Placental pericyte (primary cell): ENCODE measurements at places on chromosomes 16 and 17. TPM values are rescaled to one million over a fixed set of nuclear protein-coding genes. Genes with fewer than 3 reads are reported as not detected.

The NOB1 gene
- 23.2 and 48.6 TPM in 2 replicates for total RNA-seq

The AGRP gene
- not detected in 2 replicates for total RNA-seq

The SLC16A11 gene
- 1.1 TPM in 1 of 2 replicates, not detected in the other for total RNA-seq

The MRC2 gene
- total RNA-seq: 226 and 308 TPM in 2 replicates

The SMTNL2 gene
- not detected in 2 replicates for total RNA-seq

The GID4 gene
- total RNA-seq: 6.3 and 11.4 TPM in 2 replicates

The GAS7 gene
- 6.7 and 21.7 TPM in 2 replicates for total RNA-seq

The TPSD1 gene
- not detected in 2 replicates for total RNA-seq

The KAT8 gene
- 35.0 and 35.4 TPM in 2 replicates for total RNA-seq

The PDE6G gene
- not detected in 2 replicates for total RNA-seq

The RAMP2 gene
- total RNA-seq: 0.29 TPM in 1 of 2 replicates, not detected in the other

The GPRC5B gene
- total RNA-seq: 11.2 and 65.9 TPM in 2 replicates

The KRT34 gene
- total RNA-seq: 2.2 and 4.7 TPM in 2 replicates

The KCNH4 gene
- not detected in 2 replicates for total RNA-seq

The CACNG3 gene
- total RNA-seq: not detected in 2 replicates

The AOC3 gene
- total RNA-seq: under 0.01 and 0.22 TPM in 2 replicates

The GRAP gene
- total RNA-seq: under 0.01 TPM in 1 of 2 replicates, not detected in the other
